Activated naive CD4-positive, alpha-beta T cell treated with Interleukin-2 at 50 U/mL for 16 hours (primary cell): ENCODE measurements at places on chromosomes 11 and 22.
A peak's percentile ranks its signal among the peaks of the same experiment; 100 is the strongest.

- no peak for DNase-seq
These were observed 37.5 kb upstream of the SLC22A25 start for GRCh38 chr11:63280920-63281319.

DNA sequence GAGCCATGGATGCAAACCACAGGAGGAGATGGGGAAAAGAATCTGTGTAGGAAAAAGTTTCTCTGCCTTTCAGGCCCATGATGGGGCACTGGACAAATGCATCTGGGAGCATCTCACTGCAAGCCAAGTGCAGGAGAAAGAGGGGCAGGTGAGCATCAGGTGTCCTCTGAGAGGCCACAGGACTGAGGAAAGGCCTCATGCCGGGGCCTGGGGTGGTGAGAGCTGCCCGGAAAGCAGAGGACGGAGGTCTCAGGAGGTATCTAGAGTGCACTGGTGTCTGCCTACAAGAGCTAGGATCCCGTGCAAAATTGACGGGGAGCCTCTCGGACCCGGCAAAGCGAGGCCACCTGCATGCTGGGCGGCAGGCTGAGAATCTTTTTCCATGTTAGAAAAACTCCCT is 73.9 kb downstream of the CTTN start:
- DNase-seq, result no peak

- DNase-seq, result no peak
These were observed 69.2 kb downstream of the RAB30 start for GRCh38 chr11:83002522-83002921.

DNA sequence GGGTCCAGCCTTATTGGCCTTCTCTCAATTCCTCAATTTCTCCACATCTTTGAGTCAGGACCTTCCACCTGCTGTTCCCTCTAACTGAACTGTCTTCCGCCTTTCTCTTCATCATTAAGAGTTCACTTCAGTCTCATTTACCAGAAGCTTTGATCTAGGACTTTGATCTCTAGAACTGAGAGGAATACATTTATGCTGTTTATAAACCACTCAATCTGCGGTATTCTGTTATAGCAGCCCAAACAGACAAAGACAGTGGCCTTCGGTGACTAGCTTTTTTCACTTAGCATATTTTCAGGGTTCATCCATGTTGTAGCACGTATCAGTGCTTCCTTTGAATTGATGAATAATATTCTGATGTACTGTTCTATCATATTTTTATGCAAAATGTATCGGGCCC is 10.5 kb downstream of the CLPB start:
- no peak for DNase-seq

- no peak for DNase-seq
These were observed 20.3 kb upstream of the PARVG start for GRCh38 chr22:44160421-44160820.

DNA sequence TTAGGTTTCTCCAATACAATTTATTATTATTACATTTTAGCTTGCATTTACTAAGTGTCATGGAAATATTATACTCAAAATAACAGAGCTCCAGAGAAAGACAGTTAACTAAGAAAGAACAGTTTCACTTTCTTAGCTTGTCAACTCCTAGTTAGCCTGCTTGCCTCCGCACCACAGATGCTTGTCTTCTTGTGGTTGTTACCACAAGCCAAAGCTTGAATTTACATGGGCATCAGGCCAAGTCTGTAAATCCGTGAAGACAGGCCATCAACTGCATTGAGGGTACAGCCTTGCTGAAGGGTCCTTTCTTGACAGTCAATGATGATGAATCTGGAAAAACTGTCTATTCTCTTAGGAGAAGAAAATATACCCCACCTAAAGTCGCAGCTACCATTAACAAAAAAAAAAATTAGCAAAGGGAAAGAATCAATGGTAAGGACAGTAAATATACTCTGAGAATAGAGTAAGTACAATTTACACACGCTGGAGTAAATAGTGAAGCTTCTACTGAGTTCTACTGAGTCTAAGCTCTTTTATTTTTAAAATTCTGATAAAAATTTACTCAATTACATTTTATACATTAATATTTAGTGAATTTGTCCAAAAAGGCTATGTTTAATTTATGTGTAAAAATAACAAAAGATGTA is 15.6 kb upstream of the DENND5A start:
- DNase-seq, result peak; percentile 57
